ENCODE measurements at places on chromosomes 3 and 15.

- no peak for DNase-seq
These were observed 150.3 kb upstream of the NR2F2 start for GRCh38 chr15:96180087-96180748.

GRCh38 chr3:131793870-131794269 lies 240.9 kb downstream of the CPNE4 start:
- DNase-seq, result no peak

GRCh38 chr3:64928683-64929082 lies 240.9 kb upstream of the ADAMTS9 start:
- no peak for DNase-seq

- no peak for DNase-seq
These were observed 2.6 kb upstream of the TMCO5A start for GRCh38 chr15:37931868-37932267.

DNA sequence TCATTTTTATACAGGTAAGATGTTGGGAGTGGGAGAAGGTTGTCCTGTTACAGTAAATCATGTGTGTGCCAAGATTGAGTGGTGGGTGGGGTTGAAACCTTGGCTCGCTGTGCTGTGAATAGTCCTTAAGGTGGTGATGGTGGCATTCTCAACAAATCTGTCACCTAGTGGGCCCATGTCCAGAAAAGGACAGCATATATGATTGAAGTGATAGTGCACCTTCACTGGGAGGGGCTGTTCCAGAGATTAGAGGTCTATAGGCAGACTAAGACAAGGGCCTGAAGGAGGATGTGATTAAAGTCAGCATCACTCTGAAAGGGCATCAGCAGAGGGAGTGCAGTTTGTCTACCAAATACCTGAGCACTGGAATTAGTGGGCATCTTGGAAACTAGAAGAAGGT lies 374.2 kb upstream of the C2CD4B start:
- DNase-seq, result no peak

GRCh38 chr3:98603580-98603979 lies 10.2 kb upstream of the CPOX start:
- no peak for DNase-seq

DNA sequence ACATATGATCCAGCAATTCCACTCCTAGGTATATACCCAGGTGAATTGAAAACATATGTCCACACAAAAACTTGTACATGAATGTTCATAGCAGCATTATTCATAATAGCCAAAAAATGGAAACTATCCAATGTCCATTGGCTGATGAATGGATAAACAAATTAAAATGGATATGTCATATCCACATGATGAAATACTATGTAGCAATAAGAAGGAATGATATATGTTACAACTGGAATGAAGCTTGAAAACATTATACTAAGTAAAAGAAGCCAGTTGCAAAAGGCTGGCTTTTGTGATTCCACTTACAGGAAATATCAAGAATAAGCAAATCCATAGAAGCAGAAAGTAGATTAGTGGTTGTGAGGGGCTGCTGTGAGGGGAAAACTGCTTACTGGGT lies 33.7 kb downstream of the BNC1 start:
- DNase-seq, result no peak

GRCh38 chr3:119738741-119739140 lies 35.9 kb downstream of the CFAP91 start:
- DNase-seq, result no peak

DNA sequence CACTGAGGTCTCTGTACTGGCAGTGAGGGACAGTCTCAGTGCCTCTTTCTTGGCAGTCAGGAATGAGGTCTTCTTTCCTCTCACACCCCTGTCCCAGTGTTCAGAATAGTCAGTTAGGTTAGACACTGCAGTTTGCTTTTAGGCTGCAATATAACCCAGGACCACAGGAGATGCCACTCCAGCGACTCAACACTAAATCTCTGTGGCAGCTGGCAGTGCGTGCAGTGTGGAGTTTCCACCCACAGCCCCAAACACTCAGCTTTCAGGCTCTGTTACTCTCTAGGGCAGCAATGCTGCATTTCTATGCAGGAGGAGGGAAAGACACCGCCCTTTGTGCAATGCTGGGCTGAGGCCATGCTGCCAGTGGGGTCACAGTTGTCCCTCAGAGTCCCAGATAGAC lies 150.2 kb upstream of the SUCLG2 start:
- DNase-seq, result no peak

DNA sequence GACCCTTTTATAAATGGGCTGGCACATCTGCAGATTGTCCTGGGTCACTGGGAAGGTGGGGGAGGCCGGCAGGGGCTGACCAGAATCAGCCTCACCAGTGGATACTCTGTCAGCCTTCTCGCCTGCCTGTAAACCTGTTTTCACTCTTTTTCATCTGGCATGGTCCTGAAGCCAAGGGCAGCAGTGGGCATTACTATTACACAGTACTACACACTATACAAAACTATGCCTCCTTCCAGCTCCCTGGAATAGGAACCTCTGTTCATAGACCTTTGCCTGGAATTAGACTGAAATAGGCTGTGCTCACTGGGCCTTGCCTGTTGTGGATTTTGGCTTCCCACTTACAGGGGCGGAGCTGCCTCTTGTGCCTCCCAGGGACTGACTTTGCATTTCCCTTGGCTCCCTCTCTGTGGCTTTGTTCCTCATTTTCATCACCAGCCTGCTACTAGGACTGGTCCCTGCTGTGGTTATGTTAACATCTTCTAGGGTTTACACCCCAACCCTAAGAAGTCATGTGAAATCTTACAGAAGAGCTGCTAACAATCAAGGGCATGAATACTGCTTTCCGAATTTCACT lies 120.7 kb downstream of the FNDC3B start:
- DNase-seq, result no peak
